ENCODE measurements at places on chromosomes 13 and 19. TPM values are rescaled to one million over a fixed set of nuclear protein-coding genes. Genes with fewer than 3 reads are reported as not detected.

GRCh38 chr19:38733493-38734175 is 10.6 kb downstream of the CAPN12 start:
- H3K27me3 ChIP-seq, result peaks cover 8% of the 10 kb centered on the region
- H3K36me3 ChIP-seq, result peaks cover 26% of the 10 kb centered on the region
- peak overlapping the region; percentile 67 for H3K4me3 ChIP-seq
- peaks cover 42% of the 10 kb centered on the region for H3K4me1 ChIP-seq

The GGN gene
- 0.17 TPM for total RNA-seq

The CAPN12 gene
- total RNA-seq, result 2.5 TPM

The LILRB2 gene
- total RNA-seq, result not detected

All from activated T-helper 1 cell treated with anti-CD3 and anti-CD28 coated beads, Interleukin-12 subunit alpha, Interleukin-12 subunit beta, Interleukin-2, Interleukin-4 antibody, amounts not matched to agents 30 ng/mL and 10 ng/mL and 1 ng/mL, durations not matched to agents 14 hours and 24 hours and 36 hours (primary cell).